ENCODE measurements at places on chromosomes 6 and 20.

DNA sequence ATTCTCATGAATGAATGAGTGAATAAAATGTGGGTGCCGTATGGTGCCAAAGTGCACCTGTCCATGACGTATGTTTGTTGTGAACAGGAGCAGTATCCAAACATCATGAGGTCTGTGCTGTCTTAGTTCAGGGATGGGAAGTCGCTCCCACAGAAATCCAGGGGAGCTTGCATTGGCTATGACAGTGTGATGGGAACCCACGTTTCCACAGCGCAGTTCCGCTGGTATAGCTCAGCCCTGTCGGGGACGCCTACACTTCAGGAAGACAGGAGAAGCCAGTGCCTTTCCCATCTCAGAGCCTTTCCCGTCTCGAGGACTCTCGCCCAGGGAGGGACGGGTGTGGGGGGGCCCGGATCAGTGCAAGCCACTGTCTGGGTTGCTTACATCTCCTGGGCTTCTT is 69.8 kb downstream of the DACT2 start:
- no peak for DNase-seq

- no peak for DNase-seq
Measured at GRCh38 chr20:47574616-47575364, 73.1 kb downstream of the NCOA3 start.

DNA sequence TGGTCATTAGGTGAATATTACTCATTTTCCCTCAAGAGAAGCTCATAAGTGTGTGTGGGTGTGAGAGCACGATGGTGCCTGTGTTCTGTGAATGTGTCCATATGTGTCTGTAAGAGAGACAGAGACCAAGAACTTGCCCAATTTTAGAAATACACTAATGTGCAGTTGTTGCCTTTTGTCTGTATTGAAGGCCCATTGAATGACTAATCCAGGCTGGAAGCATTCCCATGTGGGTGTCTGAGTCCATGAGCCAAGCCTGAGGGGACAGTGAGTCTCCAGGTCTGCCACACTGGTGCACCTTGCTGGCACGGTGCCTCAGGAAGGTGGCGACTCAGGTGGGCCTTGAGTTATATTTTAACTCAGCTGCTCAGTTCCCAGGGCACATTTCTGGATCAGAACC is 25.5 kb upstream of the ASXL1 start:
- DNase-seq, result no peak

GRCh38 chr6:117951783-117952182 is 44.7 kb downstream of the SLC35F1 start:
- no peak for DNase-seq

DNA sequence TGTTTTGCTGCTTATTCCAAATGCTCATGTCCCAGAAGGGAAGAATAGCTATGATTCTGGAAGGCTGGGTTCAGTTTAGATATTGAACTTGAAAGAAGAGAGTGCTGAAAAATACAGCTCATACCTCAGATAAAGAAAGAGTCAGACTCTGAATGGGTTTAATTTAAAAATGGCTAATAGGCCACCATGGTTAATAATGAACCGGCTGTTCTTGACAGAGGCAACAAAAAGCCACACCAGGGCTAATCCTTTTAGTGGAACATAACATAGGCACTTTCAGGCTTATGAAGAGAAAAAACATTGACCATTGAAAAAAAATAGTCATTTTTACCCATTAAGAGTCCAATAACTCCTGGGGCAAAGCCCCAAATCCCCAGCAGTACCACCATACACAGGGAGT is 59.4 kb downstream of the TNFRSF21 start:
- DNase-seq, result no peak

Data from left colon (tissue), 2 donors.